T1000 (cell line): ENCODE measurements at places on chromosomes 1 and 21.

- peak; percentile 32 for DNase-seq
Observed at GRCh38 chr1:33455539-33456501, 16.6 kb upstream of the ZSCAN20 start.

DNA sequence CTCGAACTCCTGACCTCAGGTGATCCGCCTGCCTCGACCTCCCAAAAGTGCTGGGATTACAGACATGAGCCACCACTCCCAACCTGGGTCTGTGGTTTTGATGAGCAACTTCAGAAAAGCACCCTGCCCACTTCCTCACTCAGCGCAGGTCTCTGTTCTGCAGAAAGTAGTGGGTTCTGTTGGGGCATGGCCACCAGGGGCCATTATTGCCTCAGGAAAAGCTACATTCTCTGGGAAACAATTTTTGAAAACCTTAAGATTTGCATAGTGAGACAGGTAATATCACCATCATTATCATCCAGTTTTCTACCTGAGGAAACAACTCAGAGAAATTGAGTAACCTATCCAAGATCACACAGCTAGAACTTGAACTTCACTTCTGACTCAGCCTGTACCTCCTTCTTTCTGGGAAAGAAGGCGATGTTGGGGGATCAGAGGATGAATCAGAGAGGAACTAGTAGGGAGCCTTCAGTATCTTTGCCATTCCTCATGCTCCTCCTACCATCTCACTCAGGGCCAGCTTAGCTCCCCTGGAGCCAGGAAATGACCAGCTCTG is 7.1 kb upstream of the NES start:
- no peak for DNase-seq

GRCh38 chr1:229059671-229060539 is 211.0 kb upstream of the RAB4A start:
- DNase-seq: no peak

GRCh38 chr1:150171801-150172200 is 22.1 kb downstream of the PLEKHO1 start:
- no peak for DNase-seq

DNA sequence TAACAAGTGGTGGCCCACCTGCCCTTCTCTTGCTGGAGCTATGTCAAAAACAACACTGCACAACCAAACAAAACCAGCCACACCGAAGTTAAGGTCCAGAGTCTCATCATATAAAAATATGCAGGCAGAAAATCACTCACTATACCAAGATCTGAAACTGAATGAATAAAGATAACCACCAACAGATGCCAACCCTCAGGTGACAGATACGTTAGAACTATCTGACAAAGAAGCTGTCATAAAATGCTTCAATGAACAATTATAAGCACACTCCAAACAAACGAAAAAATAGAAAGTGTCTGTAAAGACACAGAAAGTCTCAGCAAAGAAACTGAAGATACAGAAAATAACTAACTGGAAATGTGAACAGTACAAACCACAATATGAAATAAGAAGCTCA is 14.0 kb downstream of the ZNF496 start:
- DNase-seq: no peak

DNA sequence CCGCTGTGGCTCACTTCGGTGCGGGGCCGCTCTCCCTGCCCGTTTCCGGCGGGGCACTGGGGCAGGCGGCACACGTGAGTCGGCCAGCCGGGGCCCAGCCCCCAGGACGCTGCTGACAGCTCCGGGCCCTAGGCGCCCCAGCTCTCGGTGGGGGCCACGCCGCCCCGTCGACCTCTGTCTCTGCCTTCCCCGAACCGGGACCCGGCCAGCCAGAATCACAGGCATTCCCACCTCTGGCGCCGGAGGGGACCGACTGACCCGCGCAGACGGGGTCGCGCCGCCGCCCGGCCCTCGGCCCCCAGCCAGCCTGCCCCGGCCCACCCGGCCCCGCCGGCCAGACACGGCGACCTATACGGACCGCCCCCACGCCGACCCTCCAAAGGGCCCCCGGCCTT is 755 bp downstream of the SCMH1 start:
- DNase-seq: no peak

DNA sequence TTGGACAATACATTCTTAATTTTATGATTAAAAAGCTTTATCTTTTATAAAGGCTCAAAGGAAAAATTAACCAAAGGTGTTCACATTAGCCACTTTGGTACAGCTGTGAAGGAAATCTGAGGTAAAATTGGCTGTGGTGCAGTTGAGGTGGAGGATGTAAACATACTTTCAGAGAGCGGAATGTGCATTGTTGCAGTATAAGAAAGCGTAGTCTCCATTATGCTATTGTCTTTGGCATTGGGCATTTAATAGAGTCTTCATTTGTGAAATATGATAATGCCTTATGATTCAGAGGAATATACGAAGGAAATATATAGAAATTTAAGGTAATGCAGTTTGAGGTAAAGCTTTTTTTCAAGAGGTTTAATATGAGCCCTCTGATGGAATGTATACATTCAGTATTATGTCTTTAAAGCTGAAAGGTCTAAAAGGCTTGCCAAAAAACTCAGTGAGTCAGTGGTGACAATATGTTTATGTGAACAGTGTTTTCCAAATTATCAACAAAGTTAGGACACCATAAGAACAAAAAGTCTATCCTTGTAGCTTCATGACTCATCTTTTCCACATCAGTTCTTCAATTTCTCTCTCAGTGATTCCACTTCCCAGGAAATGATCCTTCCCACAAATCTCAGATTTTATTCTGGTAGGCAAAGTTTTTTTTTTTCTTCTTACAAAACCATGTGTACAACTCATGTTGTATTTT is 26.9 kb upstream of the DDR2 start:
- no peak for DNase-seq

DNA sequence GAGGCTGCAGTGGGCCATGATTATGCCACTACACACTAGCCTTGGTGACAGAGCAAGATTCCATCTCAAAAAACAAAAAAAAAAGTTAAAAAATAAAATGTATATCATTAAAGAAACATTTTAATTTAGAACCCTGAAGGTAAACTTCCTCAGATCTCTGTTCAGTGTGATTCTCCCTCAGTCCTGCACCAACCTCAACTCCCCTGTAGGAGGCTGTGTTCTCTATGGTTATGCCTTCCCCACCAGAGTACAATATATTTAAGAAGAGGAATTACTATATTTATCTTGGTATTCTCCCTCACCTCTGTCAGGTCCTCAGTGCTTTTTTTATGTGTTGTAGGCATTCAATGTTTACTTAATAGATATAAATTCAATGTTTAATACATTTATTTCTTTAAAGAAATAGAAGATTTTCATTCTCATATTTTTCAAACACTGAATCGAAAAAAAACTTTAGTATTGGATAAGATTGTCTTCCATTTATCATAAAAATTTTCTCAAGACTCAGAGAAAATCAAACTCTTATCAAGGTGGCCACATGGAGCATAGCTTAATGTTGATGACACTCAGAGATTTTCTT is 4.8 kb upstream of the LRRC8B start:
- no peak for DNase-seq

DNA sequence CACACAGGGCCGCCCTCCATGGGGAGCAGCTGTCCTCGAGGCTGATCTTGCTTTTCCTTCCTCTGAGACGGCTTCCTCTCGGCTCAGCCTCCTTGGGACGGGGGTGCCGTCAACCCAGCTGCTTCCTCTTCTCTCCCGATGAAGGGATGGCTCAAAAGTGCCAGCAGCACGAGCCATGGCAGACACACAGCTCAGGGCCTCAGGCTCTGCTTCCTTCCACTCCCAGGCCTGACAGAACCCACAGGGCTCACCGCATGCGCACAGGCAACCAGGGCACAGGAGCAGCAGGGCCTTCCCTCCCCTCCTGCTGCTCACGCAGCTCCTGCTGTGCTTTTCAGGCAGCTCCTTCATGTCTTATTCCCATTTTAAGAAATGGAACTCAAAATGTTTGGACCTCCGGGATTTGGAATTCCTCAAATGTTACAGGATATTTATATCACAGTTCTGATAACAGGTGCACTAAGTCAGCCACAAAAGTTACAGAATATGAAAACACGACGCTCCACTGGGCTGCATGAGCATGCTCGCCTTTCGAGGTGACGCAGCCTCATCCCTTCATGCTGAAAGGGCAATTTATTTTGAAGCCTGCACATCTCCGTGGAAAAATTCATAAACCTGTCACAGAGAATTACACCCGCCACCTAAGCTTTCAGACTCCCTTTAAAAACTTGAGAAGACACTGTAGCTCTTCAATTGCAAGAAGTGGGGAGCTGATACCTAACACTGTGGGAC is 84.4 kb downstream of the HSF2BP start:
- DNase-seq: no peak

GRCh38 chr1:180257486-180257885 is 27.4 kb downstream of the LHX4 start:
- no peak for DNase-seq

- DNase-seq: no peak
Observed at GRCh38 chr1:224922404-224923164, 6.9 kb upstream of the DNAH14 start.
